ENCODE measurements at places on chromosomes 5 and 9.
A peak's percentile ranks its signal among the peaks of the same experiment; 100 is the strongest.

- DNase-seq: no peak
Measured at GRCh38 chr5:60066502-60066901, 173.0 kb upstream of the PDE4D start.

- peak; percentile 52 for DNase-seq
Measured at GRCh38 chr5:50547303-50547702, 106.2 kb upstream of the EMB start.

DNA sequence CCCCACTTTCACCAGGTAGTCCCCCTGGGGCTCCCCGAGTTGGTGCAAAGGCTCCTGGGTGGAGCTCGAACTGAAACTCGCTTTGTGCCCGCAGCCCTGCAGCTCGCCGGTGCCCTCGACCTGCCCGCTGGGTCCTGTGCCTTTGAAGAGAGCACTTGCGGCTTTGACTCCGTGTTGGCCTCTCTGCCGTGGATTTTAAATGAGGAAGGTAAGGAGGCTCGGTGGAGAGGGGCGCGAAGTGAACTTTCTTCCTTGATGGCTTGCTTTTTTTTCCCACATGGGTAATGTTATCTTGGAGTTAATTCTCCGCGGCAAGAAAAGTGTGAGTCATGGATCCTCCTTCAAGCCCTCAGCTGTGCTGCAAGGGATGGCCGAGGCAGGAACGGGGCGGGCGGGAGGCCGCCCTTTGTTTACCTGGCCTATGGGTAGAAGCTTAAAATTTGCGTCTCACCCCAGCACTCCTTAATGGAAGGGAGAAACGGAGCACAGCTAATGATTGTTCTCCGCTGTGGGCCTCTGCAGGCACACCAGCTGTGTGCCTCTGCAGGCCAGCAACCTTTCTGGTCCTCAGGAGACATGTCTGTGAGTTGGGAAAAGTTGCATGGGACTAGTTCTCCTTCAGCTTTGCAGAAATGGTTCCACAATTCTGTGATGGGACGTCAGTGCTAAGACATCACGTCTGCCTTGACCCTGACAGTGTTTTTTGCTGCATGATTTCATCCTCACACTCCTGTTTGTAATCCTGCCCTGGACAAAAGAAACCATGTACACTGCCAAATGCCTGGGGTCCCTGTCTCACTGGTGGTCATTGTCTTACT is 1.1 kb downstream of the MAMDC2 start:
- DNase-seq: no peak

DNA sequence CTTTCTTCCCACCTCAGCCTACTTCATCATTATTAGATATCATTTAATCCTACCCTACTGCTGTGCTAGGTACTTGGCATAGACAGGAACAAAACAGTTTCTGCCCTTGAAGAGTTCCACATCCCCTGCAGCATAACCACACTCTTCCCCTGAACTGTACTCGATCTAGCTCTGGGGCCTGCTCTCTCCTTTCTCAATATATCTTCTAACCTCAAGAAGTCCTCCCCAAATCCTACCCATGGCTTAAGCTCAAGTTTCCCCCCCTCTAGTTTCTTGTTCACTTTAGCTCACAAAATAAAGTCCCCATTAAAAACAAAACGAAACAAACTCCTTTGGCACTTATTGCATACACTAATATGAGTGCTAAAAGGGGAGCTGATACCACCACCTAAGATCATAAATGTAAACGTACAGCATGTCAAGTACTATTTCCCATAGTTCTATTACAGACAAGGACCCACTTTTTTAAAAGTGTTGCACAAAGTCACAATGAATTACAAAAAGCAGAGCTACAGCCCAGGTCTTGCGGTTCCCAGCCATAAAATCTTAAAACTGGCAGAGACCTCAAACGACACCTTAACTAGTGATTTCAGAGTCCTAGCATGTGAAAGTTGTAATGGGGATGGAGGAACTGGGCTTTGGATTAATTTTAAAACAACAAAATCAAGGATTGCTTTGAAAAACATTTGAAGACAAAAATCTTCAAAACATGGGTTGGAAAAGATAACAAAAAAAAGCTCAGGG is 80.7 kb downstream of the PTPDC1 start:
- DNase-seq: peak; percentile 82
